ENCODE measurements at places on chromosomes 4 and X.

DNA sequence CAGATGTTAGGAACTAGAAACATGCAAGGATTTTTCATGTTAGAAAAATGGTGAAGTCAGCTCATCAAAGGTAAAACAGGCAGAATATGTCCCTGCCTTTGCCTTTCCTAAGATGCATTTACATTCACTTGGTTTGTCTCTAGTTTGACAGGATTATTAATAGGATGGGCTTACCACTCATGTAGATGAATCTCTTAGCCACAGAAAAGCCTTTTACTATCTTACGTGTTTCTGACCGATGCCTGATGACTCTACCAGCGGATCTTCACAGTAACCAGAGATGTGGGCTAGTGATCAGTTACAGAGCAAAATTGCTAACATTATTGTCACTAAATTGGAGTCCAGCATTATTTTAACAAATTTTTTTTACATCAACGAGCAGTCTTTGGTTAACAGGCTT lies 187.6 kb downstream of the MAML3 start:
- no peak for DNase-seq

GRCh38 chr4:176489001-176489400 lies 169.2 kb downstream of the SPCS3 start:
- DNase-seq, result no peak

DNA sequence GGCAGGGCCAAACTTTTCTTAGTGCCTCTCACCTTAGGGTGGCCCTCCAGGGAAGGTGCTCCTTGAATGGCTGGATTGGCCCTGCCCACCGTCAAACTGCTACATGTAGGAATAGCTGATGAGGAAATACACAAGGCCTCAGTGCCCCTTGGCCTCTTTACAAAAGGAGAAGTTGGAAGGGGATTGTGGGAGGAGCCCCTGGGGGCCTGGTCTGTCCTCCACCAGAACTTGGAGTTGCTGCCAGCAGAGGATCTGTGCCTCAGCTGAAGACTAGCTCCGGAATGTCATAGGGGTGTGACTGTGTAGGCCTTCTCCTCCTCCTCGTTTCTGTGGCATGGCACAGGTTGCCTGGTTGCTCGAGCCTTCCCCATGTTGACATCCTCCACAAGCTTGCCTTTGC lies 142.7 kb downstream of the AMMECR1 start:
- no peak for DNase-seq

GRCh38 chrX:149131774-149132173 lies 373.3 kb downstream of the IDS start:
- no peak for DNase-seq

- no peak for DNase-seq
Measured at GRCh38 chr4:93384887-93385286, 443.7 kb upstream of the ATOH1 start.

- DNase-seq, result no peak
Measured at GRCh38 chr4:144423930-144424329, 222.0 kb upstream of the HHIP start.

DNA sequence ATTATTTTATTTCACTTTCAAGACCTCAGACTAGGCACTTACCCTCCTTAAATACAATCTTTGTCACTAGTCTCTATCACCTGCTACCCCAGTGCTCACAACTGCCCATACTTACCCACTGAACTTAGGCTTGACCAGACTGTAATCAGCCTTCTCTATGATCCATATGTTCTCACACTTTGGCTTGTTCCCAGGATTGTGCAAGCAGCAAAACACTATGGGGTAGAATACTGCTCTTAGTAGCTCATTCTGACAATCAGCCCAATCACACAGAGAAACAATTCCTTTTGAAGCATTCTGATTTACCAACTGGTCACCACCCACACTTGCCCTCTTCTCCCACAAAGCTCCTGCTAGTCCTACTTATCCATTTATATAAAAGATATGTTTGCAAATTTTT lies 878.3 kb downstream of the FSTL5 start:
- no peak for DNase-seq

DNA sequence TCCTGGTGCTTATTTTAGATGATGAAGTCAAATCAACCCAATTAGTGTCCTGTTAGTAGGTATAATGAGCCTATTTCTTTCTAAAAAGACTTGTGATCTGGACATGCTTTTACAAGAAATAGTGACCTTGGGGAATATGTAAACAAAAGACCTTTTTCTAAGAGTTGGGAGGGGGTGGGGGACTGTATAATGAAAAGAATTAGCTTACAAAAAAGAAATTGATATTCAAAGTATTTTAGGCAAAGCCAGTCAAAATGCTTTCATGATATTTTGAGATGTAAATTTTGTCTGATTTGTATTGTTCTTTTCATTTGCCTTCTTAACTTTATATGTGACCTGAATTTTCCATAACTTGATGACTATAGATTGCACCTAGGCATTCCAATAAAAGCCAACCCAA lies 114.6 kb downstream of the DCTD start:
- no peak for DNase-seq

DNA sequence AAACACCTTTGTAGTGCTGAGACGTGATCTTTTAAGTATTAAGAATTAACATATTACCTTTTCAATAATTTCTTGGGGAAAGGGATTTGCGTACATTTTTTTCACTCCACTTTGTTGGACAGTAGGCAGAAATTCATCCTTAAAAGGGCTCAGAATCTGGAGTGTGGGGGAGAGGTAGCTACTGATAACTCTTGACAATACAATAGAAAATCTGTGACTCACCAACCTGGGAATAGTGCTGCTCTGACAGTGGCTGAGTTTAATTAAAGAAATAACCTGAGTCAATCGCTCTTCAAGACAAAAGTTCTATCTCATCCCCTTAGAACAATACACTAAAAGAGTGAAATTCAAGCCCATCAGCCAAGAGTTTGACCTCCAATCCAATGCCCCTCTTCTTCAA lies 60.2 kb downstream of the SLC9A7 start:
- no peak for DNase-seq

GRCh38 chrX:15056044-15056443 lies 182.8 kb downstream of the MOSPD2 start:
- no peak for DNase-seq

DNA sequence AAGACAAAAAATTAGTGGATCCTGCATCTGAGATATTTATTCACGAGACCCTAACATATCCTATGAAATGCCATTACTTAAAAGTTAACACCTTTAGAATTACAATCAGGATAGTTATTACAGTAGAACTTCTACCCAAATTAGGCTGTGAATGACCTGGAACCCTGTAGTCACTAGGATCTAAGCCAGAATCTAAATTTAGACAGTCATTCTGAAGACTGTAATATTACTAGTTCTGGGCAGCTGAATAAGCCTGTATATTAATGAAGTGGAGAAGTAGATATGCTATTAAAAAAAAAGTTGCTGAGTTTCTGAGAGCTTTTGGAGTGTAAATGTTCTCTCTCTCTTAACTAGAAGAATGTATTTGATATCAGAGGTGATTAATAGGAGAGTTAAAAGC lies 67.0 kb downstream of the FAM13A start:
- no peak for DNase-seq

DNA sequence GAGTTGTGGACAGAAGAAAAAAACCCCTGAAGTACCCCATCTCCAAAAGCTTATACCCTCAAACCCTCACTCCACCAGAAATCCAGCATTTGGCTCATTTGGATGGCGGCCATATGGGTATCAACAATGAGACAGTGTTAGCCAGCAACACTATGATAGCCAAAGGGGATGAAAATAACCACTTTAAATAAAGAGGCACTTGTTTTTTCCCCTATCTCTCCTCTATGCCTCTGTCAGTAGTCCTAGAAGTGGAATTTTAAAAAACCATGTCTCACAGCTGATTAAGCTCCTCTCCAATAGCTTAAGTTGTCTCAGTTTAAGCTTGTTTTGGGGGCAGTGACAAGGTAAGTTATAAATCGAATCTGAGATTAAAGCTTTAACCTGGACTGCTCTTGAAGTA lies 124.0 kb downstream of the MOSPD2 start:
- DNase-seq, result no peak

Data from AG04449 (cell line).